Ureter (tissue), 1 donor: ENCODE measurements at places on chromosomes 11 and 22. TPM values are rescaled to one million over a fixed set of nuclear protein-coding genes. Genes with fewer than 3 reads are reported as not detected.

- no peak for DNase-seq
Measured at GRCh38 chr11:126465573-126466188, 110.2 kb downstream of the ST3GAL4 start.

Gene C1QTNF5
- 14.6 TPM for total RNA-seq

Gene LIF
- total RNA-seq, result 2.1 TPM

DNA sequence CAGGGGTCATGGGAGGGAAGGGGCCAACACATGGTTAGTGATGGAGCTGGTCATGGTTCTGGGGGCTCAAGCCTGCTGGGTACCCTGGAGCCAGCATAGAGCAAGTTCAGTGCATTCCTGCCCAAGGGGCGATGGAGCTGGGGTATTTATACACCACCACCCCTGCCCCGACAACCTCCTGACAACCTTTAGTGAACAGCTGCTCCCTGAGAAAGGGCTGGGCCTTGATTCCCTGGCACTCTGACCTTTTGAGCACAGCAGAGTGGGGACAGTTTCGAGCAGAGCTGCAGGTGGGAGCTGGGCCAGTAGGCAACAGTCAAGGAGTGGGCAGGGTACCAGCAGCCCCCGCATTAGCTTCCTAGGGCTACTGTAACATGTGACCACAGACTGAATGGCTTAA, 6.0 kb downstream of the PARVG start:
- no peak for DNase-seq

DNA sequence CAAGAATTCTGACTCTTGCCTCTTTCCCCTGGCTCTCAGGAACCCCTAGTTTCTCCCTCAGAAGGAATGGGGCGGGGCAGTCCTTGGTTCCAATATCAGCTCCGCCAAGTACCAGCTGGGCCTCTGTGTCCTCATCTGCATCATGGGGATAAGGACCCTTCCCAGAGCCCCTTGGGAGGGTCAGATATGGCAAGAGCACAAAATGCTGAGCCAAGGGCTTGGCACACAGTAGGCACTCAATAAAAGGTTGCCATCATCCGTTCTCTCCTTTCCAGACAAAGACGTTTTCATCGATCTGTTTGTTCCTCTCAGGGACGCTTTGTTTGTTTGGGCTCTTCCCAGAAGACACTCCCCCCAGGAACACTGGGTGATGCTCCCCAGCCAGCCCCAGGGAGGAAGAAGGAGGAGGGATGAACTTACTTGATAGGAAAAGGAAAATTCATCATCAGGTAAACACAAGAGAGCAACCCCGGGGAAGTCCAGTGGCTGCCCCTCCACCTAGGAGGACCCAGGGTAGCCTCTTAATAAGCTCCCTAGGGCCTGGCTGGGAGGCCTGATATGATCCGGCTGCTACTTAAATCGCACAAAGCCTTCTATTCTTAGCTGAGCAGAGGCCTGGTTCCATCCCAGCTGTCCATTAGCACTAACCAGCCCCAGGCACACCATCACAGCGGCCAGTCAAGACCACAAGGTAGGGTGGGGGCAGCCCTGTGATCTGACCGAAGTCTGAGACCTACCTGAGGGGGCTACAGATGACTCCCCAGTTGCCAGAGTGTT, 19.6 kb downstream of the GDPD5 start:
- DNase-seq, result no peak

DNA sequence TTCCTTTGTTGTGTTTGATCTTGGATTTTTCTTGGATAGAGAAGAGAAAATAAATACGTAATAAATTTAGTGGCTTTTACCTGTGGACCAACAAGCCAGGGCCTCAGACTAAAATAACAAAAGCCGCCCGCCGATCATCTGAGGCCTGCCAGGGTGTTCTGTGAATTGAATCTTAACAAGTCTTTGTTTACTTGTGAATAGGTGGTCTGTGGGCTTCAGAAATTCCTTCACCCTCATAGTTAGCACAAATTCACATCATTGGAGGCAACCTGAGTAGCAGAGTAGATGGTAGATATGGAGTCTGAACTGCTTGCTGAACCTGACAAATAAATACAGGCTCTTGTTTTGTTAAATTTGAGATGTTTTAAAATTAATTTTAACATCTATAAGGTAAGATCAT, 176.3 kb upstream of the MTNR1B start:
- DNase-seq, result no peak

DNA sequence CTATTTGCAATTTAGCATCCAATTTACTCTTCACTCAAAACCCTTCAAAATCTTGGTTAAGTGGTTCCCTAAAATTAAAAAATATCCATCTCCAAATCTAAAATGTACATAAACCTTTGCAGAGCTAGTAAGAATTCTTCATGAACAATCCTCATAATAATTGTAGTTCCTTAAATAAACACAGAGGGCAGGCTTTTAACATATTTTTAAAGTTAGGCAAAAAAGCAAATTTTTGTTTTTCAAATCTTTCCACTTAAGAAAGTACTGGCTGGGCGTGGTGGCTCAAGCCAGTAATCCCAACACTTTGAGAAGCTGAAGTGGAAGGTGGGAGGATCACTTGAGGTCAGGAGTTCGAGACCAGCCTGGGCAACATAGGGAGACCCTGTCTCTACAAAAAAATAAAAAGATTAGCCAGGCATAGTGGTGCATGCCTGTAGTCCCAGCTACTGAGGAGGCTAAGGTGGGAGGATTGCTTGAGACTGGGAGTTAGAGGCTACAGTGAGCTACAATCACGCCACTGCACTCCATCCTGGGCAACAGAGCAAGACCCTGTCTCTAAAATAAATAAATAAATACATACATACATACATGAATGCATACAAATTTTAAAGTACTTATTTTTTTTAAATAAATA, 25.1 kb upstream of the PLAAT3 start:
- no peak for DNase-seq

Gene EEF1G
- total RNA-seq, result 1,627 TPM

DNA sequence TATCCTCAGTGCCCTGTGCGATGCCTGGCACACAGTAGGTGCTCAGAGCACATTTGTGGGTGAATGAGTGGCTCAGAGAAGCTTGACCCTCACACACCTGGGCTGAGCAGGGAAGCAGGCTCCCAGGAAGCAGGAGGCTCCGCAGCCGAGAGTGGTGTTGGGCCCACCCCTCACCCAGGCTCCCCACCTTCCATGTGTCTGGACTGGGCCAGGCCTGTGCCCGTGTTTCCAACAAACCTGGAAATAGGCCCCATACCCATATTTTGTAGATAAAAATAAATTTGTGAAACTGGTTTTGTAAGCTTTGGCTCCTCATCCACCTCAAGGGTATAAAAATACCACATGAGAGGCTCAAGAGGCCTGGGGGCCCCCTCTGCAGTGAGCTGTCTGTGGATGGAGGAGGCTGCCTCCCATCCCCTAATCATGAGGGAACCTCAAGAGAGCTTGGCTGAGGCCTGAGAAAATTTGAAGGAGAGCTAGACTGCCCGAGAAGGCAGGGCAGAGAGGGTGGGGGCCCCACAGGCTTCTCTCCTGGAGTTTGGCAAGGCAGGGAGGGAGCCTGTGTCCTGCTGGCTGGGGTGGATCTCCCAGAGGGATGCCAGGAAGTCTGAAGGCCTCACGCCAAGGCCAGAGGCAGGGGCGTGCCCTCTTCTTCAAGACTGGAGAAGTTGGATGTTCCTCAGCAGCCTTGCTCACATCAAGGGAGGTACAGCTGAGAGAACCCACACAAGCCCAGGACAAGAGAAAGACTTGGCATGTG, 147.0 kb upstream of the NECTIN1 start:
- no peak for DNase-seq

DNA sequence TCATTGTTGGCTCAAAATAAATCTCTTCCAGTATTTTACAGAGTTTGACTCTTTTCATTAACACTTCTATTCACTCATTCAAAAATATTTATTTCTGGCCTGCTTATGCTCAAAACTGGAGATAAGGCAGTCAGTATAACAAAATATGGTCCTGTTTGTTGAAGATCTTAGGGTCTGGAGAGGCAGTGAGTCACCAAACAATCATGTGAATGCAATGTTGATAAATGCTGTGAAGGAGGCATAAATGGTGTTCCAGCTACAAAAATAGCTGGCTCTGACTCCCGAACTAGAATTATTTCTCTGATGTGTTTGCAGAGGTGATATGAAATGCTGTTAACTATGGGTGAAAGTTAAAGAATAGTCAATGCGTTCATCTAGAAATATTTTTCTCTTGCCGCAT, 390.6 kb downstream of the AASDHPPT start:
- DNase-seq, result no peak

Gene APOBEC3A
- total RNA-seq, result 2.0 TPM

- no peak for DNase-seq
Measured at GRCh38 chr11:83087035-83087434, 15.3 kb upstream of the RAB30 start.

GRCh38 chr11:121337078-121337477, 44.5 kb downstream of the SC5D start:
- no peak for DNase-seq

Gene CRY2
- total RNA-seq, result 49.9 TPM

DNA sequence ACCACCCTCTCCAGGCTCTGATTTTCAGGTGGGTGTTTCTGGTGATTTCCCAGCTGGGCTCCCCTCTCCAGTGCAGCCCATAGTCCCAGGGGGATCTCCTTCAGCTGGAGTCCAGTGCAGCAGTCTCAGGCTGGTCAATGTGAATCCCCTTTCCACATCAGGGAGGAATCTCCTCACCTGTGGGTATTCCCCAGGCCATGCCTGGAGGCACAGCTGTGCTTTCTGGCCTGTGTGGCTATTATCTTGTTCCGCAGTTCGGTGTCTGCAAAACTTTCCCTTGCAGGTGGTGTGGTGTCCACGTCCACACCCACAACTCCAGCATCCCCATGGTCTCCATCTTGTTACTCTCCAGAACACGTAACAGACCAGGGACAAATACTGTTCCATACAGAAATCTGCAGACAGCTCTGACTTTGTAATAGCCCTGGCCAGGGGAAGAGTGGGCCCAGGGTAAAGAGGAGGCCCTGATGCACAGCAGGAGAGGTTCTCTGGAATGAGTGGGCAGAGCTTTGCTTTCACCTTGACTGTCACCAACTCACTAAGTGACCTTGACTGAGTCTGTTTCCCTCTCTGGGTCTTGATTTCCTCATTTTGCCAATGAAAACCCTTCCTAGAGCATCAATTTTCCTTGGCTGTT, 183.2 kb downstream of the CSNK2A3 start:
- no peak for DNase-seq

Gene CDC42EP2
- total RNA-seq, result 21.0 TPM

DNA sequence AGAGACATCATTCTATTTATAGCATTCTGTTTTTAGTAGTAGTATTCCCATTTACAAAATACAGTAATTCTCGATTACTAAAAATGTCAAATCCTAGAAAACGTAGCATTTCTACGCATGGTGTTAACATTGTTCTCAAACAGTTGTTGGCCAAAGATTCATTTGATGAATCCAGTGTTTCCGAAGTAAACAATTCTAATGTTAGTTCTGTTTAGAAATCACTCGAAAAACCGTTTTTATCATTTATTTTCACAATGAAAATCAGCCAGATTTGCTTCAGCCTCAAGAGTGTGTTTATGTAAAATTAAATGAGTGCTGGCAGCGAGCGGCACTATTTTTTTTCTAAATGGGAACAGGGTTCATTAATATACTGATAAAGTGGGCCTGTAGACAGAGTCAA, 7.1 kb downstream of the MS4A18 start:
- no peak for DNase-seq

Gene KRTAP5-10
- total RNA-seq, result 2.9 TPM

Gene TMEM132A
- 8.0 TPM for total RNA-seq

- DNase-seq, result no peak
Measured at GRCh38 chr22:28232204-28232603, 313.1 kb upstream of the PITPNB start.

DNA sequence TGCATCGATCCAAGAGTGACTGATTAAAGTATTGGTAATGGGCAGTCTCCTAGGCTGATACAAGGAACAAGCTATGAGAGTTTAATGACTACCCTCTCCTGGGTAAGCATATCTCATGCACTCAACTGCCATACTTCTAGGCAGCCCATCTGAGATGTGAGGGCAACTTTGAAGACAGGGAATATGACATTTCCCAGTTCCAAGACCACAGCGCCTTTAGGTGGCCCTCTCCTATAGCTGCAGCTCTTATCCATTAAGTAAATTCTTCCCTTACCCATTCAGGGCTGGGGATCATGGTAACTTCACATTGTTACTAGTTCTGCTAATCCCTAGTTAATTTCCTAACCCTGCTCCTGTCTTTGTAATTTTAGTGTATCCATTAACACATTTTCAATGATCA, 157.3 kb upstream of the CTSC start:
- no peak for DNase-seq

DNA sequence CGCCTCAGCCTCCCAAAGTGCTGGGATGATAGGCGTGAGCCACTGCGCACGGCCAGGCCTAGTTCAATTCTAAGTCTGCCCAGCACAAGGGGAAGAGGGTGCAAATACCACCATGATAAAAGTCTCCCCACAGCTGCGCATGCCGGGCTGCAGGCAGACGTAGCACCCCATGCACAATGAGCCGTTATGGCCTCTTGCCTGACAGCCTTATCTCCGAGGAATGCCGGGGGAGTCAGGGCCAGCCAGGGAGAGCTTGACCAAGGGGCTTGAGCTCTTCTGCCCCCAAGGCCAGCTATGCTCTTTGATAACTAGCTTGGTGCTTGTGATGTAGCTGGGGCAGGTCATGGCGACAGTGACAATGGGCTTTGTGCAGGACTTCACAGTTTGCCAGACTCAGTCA, 13.7 kb upstream of the SCUBE1 start:
- DNase-seq, result no peak

DNA sequence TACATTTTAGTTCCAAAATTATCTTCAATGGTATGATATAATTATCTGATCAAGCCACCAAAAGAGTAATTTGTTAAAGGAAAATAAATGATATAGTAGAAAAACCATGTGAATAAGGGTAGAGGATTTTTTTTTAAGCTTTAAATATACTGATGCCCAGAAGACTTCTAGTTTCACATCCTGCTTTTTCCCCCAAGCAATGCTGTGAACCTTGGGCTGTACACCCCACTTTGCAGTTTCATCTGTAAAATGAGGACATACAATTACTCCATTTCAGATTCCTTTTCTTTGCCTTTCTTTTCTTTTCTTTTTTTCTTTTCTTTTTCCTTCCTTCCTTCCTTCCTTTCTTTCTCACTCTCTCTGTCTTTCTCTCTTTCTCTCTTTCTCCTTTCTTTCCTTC, 1125.4 kb downstream of the DLG2 start:
- no peak for DNase-seq

DNA sequence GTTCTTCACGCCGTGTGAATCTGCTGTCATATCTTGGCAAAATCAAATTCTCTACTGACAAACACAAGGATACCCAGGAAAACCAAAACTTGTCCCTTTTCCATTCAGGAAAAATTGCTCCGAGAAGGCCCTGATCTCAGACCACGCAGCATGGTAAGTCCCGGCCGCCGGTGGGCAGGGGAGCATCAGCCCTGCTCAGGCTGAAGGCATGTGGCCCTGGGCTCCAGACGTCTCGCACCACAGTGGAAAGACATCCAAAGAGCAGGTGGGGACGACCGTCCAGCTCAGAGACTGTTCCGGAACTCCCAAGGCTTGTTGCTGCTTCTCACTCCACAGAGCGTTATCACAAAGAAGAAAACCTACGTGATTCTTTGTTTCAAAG, 29.8 kb downstream of the TOLLIP start:
- DNase-seq, result no peak

Gene RHBDD3
- 24.4 TPM for total RNA-seq

Gene SCT
- total RNA-seq, result not detected
